ENCODE measurements at places on chromosomes 12 and 14.
A peak's percentile ranks its signal among the peaks of the same experiment; 100 is the strongest.

GRCh38 chr12:91620992-91621391 is 438.4 kb upstream of the DCN start:
- peak; percentile 18 for DNase-seq

DNA sequence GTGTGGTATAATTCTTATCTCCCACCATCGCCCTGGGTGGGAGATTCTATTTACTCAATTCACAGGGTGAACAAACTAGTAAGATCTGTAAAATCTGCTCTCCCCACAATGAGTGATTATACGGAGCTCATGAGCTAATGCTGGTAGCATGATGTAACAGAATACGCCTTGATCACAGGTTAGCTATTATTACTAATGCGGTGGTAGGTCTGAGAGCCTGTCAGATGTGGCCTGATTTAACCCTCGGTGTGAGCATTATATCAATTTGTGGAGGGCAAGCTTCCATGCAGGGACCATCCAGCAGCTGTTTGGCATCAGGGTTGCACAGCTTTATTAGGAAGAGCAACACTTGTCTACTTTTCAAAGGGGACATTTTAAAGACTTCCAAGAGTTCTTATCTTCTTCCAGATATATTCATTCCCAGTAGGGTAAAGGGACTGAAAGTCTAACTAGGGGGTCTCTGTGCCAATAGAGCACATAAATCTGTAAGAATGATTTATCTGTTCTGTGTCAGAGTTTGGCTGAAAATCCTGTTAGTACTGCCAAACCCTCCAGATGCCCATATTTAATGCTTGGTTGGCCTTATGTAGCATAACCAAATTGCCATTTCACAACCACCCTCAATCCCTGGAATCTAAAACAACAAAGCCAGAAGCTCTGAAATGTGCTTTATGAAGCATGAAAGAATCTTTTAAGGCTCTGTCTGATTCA is 18.7 kb downstream of the TSHR start:
- DNase-seq: peak; percentile 85

DNA sequence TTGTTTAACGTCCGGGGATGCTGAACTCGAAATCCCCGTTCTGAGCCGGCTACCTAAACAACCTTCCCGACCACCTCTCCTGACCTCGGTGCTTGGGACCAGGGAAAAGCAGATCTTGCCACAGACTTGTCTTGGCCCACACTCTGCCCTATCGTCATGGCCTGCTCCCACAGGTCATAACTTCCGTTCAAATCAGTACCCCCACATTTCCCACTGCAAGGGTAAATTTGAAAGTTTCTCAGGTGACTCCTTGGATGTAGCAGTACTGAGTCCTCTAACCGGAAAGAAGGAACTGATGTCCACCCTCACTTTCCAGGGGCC is 612 bp upstream of the RBM23 start:
- DNase-seq: no peak

DNA sequence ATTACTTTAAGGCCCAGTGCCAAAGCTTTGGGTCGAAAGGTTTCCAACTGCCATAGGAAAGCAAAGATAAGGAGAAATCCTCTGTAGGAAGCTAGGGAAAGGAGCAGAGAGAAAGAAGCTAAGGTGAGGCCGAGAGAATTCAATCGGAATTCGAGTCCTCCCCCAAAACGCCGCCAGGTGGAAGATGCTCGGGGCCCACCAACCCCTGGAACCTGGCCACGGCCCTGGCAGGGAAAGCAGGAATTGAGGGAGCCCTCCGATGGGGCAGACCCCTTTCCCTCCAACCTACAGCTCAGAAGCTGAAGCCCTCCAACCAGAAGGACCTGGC is 498 bp downstream of the GMFB start:
- no peak for DNase-seq

- no peak for DNase-seq
These were observed 15.7 kb upstream of the TMEM119 start for GRCh38 chr12:108613548-108613947.

- no peak for DNase-seq
These were observed 19.2 kb downstream of the INTS13 start for GRCh38 chr12:26918321-26919215.

GRCh38 chr12:94336211-94336925 is 123.3 kb downstream of the CEP83 start:
- DNase-seq: peak; percentile 1

DNA sequence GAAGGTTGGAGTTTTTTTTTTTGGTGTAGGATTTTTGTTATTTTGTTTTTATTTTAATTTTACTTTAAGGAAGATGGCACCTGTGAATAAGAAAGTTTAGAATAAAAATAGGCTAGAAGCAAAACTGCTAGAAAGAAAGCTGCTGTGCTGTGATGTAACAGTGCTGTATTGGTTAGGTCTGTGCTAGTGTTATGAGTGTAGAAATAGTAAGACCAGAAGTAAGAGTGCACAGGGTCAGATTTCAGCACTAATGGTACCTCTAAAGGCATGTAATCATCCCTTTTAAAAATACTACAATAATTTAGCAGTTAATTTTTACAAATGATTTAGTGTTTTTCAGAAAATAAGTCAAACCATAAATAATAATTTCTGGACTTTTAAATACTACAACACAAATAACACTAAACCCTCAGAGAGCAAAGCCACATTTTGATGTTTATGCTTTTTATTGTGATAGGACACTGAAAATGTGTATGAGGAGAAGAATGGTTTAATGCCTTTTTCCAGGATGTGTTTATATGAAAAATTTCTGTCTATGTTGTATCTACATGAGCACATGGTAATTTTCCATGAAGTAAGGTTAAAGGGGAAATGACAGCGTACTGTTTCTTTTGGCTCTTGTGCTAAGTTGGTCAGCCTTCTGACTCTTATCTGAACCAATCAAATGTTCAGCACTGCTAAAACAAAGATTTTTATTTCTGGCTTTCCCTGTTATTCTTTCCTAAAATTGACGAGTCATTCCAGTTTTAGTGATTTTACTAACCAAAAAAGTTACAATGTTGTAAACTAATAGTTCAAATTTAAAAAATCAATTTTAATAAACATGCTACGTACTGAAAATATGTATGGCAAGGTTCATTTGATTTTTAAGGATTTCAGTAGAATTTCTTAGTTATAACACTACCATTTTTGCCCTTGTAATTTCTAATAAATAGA is 96.1 kb downstream of the PPHLN1 start:
- peak; percentile 54 for DNase-seq

GRCh38 chr12:128794661-128795529 is 28.9 kb downstream of the SLC15A4 start:
- DNase-seq: no peak

DNA sequence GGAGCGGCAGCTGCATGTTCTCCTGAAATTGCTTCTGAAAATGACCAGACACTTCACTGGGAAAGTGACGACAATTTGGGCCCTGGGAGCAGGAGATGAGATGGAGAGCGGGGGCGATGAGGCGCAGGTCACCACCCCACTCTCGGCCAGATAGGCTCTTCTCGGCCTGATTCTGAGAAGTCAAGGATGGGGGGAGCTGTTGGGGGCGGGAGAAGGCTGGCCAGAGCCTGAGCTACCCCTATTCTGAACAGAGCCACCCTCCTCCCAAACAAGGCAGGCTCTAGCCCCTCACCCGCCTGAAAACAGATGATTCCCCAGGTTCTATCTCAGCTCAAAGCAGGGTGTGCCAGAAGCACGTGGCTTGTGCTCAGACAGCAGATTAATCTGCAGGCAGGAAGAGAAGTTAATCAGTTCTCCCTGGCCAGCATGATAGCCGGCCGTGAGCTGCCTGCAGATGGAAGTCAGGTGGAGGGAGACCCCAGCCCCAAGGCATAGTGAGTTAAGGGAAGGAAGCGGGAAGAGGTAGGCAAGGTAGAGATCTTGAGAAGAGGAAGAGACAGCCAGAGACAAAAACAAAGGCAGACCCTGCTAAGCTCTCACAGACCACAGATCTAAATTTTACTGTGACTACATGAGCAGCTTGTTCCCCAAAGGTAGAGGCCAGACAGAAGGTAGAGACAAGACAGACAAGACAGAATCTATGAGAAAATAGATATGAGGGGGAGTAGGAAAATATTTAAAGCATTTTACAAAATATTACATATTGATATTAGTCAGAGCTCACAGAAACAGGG is 10.9 kb upstream of the TAC3 start:
- no peak for DNase-seq

DNA sequence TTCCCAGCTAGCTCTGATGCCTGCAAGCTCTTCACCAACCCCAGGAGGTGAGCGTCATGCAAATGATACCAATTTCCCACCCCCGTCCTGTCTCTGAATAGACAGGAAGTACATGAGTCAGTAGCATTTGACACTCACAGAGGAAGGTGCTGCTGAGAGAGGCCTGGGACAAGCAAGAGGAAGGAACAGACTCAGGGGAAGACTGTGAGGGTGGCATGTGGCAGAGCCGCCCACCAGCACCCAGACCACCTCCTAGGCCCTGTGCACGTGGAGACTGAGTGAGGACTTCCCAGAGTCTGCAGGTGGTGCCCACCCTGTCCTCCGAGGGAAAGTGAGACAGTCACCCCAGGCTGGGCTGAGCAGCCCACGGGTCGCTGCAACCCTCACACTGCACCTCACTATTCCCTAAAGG is 199.5 kb upstream of the SFSWAP start:
- DNase-seq: peak; percentile 10

- DNase-seq: peak; percentile 67
These were observed 717 bp downstream of the UBC start for GRCh38 chr12:124913474-124914391.

GRCh38 chr12:77133566-77133965 is 68.2 kb upstream of the E2F7 start:
- peak; percentile 67 for DNase-seq

DNA sequence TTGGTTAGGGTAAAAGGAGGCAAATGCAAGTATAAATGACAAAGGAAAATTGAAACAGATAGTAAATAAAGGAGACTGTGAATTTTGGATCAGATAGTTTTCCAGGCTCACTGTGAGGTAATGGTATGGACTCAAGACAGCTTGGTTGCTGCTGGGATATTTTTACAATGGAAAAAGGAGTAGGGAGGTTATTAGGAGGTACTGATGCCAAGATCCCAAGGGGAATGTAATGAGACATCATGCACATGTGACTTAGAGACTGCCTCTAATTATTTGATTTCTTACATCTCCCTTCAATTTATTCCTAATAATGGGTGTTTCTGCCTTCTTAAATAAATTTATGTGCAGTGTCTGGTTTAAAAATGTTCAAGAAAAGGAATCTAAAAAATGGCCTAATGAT is 56.9 kb downstream of the TAOK3 start:
- DNase-seq: no peak

DNA sequence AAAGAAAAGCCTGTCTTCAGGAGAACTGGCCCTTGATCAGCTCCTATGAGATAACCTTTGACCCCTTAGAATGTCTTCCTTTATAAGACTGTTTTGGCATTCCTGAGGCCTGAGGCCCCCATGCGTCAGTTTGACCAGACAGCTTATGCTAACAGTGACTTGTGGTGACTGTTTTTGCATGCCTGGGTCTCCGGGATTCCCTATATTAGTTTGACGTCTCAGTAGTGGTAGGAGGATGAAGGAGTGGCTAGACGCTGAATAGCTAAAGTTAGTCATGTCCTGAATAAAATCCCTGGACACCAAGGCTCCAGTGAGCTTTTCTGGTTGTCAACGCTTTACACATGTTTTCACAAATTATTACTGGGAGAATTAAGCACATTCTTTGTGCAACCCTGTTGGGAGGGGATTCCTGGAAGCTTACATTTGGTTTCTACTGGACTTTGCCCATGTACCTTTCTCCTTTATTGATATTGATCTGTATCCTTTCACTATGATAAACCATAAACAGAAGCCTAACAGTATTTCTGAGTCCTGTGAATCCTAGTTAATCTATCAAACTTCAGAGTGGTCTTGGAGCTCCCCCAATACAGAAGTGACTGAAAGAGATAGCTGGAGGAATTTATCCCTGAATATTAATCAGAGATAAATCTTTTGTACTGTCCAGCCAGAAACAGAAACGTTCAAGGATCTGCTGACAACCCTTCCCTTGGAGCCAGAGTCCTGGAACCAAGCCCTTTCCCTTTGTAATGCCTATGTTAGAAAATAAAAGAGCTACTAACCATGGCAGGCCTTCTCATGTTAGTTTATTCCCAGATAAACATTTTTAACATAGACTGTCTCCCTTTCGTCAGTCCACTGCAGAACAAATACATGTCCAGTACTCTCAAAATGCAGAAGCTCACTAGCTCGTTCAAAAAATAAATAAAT is 479.2 kb downstream of the RPS29 start:
- peak; percentile 37 for DNase-seq

DNA sequence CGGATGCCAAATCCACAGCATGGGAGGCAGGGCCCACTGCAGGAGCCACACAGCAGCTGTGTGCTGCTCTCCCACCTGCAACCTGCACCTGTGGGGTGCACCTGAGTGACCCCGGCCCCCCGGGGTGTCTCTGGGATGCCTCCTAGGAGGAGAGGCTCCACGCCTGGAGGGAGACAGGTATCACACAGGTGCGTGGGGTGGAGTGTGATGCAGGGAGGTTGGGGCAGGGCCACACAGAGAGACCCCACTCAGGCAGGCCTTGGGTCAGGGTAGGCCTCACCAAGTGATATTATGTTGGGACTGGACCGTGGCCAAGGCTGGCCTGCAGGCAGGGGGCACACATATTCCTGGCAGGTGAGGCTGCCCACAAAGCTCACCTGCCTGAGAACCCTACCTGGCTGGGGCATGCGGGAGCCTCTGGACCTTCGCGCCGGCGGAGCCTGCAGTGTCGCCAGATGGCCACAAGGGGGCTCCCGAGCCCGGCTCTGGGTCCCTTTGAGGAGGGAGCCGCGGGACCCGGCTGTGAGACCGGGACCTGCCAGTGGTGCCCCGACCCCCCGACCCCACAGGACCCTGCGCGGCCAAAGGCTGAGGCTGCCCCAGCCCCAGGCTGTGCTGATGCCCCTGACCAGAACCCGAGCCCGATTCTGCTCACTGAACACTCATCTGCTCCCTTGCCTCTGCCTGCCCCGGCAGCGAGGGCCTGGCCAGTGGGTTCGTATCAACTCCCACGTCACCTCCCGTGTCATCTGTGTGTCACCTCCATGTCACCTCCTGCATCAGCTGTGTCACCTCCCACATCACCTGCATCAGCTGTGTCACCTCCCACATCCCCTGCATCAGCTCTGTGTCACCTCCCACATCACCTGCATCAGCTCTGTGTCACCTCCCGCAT is 11.4 kb downstream of the TMEM121 start:
- DNase-seq: no peak

- no peak for DNase-seq
These were observed 34.6 kb downstream of the CCDC60 start for GRCh38 chr12:119369161-119369560.

DNA sequence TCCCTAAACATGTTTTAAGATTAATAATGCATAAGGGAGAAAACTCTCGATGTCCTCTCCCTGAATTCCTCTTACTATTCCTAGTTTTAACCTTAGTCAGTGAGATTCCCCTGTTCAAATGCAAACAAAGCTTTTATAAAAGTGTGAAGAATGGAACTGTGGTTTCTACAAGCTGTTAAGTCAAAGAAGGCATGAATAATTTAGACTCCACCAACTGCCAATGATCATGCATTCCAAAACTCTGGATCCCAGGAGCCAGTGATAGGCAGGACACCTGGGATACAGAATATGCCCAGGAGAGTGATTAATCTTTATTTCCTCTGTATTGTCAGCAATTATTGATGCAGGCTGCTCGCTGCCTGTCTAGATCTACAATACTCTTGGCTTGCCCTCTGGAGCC is 190.3 kb upstream of the ATF7IP start:
- DNase-seq: no peak
